Head of caudate nucleus (tissue), 42 donors: ENCODE measurements at places on chromosomes 5 and 9.

DNA sequence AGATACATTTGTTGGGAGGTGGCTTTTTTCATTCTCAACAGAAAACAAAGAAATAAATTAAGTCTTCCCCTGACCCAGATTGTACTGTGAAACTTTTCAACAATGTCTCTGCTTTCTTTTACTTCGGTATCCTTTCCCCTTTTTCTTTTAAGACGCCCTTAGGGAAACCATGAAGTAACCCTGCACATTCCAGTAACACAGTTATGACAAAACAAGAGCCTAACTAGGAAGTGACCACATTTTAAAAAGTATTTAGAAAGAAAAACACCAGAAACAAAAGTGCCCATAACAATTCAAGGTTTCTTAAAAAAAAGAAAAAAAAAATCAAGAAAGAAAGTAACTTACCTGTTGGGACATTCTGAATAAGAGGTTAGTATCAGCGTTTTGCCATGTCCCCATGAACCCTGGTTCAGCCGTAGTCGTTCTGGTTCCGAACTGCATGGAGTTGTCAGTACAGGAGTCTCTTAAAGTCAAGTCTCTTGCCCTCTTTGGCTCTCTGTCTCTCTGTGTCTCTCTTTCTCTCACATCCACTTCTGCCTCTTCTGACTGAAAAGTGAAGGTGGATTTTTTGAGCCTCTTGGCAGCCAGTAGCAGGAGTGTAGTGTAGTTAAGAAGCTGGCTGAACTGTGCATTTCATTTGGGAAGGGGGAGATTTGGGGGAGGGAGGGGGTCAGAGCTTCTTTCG is 142.9 kb downstream of the BNC2 start:
- no peak for DNase-seq

- no peak for DNase-seq
These were observed 166.8 kb downstream of the YIPF5 start for GRCh38 chr5:144003636-144004035.

DNA sequence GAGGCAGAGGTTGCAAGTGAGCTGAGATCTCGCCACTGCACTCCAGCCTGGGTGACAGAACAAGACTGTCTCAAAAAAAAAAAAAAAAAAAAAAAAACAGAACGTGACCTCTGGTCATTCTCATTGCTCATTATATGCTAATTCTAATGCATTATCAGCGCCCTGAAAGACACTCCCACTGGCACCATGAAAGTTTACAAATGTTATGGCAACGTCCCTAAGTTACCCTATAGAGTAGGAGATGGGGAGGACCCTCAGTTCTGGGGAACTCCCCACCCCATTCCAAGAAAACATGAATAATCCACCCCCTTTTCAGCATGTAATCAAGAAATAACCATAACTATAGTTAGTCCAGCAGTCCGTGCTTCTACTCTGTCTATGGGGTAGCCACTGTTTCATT is 48.9 kb upstream of the DENND4C start:
- DNase-seq: no peak

DNA sequence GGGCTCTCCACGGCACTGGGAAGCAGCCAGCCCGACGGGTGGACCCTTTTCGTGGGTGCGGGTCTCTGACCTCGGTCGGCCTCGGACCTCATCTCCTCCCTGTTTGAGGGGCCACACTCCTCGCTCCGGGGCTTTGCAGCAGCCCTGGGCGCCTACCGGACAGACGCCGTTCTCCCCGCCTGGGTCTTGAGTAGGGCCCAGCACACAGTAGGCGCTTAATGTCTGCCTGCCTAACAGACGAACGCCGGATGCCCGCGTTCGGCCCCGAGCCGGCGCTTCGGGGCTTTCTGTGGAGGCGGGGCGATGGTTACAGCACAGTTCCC is 842 bp upstream of the GTF3C5 start:
- no peak for DNase-seq

- DNase-seq: no peak
These were observed 204.5 kb downstream of the FBXL7 start for GRCh38 chr5:15704397-15704947.

- DNase-seq: no peak
These were observed 110.8 kb downstream of the FBXL17 start for GRCh38 chr5:108271127-108271526.

GRCh38 chr5:35777358-35778087 is 79.2 kb upstream of the IL7R start:
- peak; percentile 30 for DNase-seq

DNA sequence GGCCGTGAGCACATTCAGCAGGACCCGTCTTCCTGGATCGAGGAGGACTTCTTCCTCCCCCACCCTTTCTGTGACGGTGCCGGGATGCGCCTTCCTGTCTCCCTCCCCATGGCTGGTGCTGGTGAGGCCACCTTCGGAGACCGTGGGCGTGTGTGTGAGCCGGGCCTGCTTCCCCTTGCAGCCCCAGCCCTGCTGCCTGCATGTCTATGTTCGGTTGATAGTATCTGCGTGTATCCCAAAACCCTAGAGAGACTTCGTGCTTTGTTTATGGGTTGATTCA is 12.8 kb downstream of the CEP72 start:
- no peak for DNase-seq

DNA sequence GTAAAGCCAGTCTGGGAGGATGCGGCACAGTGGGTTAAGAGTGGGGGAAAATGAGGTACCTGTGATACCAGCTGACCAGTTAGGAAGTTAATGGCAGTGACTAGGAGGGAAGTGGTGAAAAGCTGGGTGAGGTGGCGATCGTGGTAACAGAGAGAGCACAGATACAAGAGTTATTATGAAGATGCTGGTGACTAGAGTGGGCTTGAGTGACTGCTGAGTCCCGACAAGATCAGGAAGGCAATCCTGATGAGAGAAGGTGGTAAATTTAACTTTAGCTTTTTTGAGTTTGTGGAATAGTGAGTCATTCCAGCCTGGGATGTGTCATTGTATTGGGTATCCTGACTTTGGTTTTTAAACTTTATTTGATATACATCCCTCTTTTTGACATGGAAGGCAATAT is 38.8 kb downstream of the CMYA5 start:
- no peak for DNase-seq

GRCh38 chr5:157917899-157918809 is 59.2 kb upstream of the CLINT1 start:
- DNase-seq: no peak

DNA sequence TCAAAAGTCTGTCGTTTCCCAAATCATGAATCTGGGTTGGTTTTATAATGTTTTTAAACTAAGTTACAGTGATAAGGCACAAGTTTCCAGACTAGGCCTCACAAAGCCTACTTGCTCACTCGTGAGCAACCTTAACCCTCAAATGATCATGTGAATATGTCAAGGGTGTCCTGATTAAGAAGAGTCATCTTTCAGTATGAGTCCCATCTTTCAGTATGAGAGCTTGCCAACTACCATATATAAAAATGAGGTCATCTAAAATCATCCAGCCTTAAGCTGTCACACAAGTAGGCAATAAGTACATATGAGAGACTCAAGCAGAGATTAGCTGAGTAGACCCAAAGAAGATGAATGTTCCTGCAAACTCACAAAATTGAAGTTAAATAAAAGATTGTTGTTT is 668.4 kb upstream of the FAM174A start:
- DNase-seq: no peak

DNA sequence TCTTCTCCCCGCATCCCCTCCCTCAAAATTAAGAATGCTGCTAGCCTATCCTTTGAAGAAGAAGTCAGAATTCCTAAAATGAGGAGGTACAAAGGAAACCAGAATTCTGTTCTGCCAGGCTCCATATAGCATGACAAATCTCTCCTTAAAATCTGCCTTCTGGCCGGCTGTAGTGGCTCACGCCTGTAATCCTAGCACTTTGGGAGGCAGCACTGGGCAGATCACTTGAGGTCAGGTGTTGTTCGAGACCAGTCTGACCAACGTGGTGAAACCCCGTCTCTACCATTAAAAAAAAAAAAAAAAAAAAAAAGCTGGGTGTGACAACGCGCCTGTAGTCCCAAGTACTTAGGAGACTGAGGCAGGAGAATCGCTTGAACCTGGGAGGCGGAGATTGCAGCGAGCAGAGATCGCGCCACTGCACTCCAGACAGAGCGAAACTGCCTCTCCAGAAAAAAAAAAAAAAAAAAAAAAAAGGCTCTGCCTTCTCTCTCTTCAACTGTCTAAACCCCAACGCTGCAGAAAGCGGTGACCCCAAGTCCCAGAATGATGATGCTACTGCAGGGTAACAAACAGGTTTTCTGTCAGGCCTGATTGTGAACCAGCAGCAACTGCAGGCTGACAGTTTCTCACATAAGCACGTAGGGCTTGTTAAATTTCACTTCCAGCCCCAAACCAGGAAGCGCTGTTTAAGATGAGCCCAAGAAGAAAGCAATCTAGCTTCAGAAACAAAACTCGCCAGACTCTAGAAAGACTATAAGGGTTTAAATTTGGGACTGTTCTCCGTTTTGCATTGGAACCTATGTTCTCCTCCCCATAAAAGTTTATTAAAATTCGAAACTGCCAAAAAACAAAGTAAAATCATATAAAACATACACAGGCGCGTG is 963 bp upstream of the CAST start:
- no peak for DNase-seq

- no peak for DNase-seq
These were observed 303.8 kb downstream of the KIAA0825 start for GRCh38 chr5:94314460-94315131.

DNA sequence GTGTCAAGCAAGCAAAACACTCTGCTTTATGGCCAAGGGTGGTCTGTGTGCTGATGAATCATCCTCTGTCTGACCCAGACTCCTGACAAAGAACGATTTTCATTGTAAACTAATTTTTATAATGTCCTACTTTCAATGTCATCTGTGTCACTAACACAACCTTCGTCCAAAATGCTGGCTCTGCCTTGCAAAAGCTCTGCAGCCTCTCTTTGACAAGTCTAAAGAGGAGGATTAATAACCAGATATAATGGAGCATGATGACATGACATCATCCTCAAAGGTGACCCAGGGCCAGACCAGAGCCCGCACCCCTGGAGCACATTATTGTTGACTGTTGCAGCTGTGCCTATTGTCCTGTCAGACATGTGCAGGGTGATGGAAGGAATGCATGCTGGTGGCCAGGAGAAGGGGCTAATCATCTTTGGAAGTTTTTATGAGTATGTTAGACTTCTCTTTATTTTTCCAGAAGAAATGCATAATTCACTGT is 589.4 kb downstream of the NR2F1-AS1 start:
- no peak for DNase-seq

- peak; percentile 89 for DNase-seq
These were observed 236.4 kb downstream of the FANCC start for GRCh38 chr9:95080961-95081647.

- DNase-seq: no peak
These were observed 311.4 kb downstream of the TLE4 start for GRCh38 chr9:79883073-79883645.

GRCh38 chr5:135578685-135579341 is at the start of gene CXCL14:
TSS of gene CXCL14 (minus strand) at chr5:135578991. CDS start at chr5:135578778, 213 bp downstream.
- DNase-seq: peak; percentile 66

GRCh38 chr9:75953218-75953617 is 62.7 kb downstream of the PCSK5 start:
- DNase-seq: no peak

GRCh38 chr9:105244003-105244733 is at the start of gene SLC44A1:
TSS of gene SLC44A1 (plus strand) at chr9:105244651. CDS start at chr9:105244869, 218 bp downstream.
- peak; percentile 99 for DNase-seq

- DNase-seq: no peak
These were observed 11.4 kb downstream of the MTAP start for GRCh38 chr9:21813575-21814473.

- no peak for DNase-seq
These were observed 304.0 kb downstream of the NR2F1-AS1 start for GRCh38 chr5:93277051-93277450.

- no peak for DNase-seq
These were observed 26.9 kb upstream of the CNOT6 start for GRCh38 chr5:180467028-180467975.

GRCh38 chr5:148998174-148998797 is 64.6 kb downstream of the SH3TC2 start:
- no peak for DNase-seq

GRCh38 chr9:98218562-98219363 is 26.3 kb upstream of the CORO2A start:
- DNase-seq: no peak

GRCh38 chr9:92563116-92564100 is 27.6 kb upstream of the ECM2 start:
- DNase-seq: no peak

DNA sequence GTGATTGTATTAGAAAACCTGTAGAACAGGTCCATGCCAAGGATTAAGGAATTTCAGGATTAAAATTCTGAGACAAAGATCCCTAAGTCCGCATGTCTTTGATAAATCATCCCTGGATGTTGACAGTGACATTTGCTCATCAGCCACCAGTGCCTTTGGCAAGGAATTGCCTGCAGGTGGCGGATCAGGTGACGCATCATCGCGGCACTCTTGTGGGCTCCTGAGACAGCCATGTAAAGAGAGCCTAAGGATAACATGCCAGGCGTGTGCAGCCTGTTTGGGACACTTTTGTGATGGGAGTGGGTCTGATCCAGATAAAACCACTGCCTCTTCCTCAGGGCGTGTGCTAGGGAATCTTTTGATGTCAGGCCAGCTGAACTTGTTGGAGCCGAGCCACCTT is 40.6 kb downstream of the ADCY2 start:
- no peak for DNase-seq

DNA sequence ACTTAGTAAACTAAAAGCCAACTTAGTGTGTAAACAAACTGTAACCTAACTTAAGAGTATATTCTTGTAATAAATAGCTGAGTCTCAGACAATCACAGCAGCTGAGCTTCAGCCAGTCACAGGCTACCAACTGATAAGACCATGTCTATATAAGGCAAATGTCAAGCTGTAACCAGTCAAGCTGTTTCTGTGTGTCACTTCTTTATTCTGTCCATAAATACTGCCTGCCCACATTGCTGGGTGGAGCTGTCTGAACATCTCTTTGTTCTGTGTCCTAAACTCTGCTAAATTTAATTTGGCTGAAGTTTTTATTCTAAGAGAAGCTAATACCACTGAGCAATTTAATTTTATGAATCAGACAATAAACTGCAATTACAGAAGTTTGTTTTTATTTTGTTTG is 412.1 kb upstream of the CDH10 start:
- DNase-seq: no peak

DNA sequence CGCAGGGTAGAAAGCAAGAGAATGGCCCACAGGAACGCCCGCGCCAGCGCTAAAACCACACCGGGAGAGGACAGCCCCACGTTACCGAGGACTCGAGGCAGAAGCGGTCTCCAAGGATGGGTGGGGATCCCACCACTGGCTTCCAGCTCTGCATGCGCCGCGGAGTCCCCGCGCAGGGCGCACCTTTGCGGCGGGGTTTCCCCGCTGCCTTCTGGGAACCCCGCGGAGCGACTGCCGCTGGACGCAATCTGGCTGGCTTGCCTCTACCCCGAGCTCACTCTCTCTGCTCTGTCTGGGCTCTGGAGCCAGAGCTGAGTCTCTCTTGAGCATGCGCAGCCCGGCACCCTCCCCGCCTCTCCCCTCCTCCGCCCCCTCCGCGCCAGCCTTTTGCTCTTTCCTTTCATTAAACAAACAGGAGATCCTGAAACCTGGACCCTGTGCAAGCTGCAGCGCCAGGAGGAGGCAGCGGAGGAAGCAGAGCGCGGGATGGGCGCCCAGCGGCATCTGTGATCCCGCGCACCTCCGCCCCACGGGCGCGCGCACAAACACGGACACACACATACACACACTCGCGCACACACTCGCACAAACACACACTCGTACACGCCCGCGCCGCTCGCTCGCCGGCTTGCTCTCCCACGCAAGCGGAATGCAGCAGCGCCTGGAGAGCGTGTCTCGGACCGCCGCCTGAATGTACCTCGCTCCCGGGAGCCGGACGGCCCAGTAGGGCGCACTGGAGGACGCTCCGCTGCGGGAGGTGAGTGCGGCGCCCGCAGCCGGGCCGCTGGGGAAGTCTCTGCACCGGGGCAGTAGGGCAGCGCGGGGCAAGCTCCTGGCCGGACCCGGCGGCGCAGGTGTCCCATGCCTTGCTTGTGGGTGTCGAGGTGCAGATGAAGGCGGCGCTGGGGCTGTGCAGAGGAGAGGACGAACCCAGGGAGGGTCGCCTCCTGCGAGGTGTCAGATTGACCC is at the start of gene PLPPR1:
TSS of gene PLPPR1 (plus strand) at position 382 of the 969 bp plus-strand sequence.
- DNase-seq: peak; percentile 94
